Immature natural killer cell (primary cell): ENCODE measurements at places on chromosomes 5 and 9.

DNA sequence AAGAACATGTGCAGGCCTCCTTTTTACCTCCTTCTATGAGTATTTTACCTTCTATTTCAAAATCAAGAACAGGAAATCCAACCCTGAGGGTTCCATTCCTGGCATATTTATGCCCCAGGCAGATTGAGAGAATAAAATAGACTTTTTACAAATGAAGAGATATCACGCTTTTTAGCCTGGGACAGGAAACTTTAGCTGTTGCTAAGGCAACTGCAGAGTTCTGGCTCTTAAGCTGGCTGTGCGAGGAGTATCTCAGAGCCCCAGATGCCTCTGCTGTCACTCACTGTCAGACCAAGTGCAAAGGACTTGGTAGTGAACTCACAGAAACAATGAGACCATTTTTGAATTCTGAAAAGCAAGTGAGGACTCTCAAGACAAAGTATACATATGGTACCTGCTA, 69.5 kb upstream of the HSPB3 start:
- DNase-seq = no peak

DNA sequence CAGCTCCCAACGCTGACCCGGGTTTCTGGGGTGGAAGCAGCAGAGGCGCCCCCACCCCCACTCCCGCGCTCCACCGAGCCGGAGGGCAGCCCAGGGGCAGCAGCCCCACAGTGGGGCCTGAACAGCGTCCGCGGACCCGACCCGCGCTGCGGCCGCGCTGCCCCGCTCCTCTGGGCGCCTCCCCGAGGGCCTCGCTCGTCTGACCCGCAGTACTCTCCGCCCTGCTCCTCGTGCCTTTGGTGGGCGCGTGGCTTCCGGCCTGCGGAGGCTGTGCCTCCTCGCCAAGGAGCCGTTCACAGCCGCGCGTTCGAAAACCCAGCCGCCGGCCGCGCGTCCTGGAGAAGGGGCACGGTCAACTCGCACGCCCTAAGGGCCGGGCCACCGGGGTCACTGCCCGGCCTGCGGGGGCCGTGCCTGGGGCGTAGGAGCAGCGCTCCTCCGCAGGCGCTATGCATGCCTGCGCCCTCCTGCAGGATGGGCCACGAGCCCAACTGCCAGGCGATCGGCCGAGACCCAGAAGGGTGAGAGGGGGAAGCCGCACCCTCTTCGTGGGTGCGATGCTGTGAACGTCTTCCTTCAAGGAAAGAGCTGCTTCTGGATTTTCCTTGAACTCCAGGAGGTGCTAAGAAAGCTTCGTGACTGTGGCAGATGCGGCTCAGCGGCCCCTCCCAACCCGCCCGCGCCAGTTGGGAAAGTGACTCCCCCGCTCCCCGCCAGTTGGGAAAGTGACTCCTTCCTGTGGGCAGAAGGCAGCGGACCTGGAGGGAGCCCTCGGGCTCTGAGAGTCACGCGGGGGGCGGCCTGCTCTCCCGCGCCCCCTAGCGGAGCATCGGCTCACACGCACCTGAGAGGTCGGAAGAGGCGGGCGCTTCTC, 82.7 kb downstream of the HSD17B3 start:
- peak; percentile 46 for DNase-seq

DNA sequence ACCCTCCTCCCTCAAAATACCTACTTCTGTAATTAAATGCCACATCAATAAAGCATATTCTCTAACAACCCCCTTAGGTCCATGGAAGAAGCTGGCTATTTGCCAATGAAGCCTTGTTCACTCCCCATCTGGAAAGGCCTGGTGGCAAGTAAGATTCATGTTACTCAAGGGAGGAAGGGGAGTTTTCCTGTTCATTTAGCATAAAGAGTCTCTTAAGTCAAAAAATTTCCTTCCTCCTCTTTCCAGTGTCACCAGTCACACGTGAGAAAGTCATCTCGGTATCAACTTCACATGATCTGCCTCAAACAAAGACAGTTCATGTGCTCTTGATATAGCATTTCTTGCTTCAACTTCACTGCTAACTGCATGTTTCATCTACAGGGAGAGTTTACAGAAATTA, 32.7 kb upstream of the RIC1 start:
- DNase-seq = no peak

- no peak for DNase-seq
Measured at GRCh38 chr5:96582343-96582742, 79.8 kb upstream of the CAST start.

DNA sequence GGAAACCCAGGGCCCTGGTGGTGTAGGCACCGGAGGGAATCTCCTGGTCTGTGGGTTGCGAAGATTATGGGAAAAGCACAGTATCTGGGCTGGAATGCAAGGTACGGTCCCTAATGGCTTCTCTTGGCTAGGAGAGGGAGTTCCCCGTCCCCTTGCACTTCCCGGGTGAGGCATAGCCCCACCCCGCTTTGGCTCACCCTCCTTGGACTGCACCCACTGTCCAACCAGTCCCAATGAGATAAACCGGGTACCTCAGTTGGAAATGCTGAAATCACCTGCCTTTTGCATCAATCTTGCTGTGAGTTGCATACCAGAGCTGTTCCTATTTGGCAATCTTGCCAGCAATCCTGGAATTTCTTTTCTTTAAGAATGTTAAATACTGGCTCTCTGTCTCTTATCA, 1429.1 kb downstream of the MAT2B start:
- DNase-seq = no peak

DNA sequence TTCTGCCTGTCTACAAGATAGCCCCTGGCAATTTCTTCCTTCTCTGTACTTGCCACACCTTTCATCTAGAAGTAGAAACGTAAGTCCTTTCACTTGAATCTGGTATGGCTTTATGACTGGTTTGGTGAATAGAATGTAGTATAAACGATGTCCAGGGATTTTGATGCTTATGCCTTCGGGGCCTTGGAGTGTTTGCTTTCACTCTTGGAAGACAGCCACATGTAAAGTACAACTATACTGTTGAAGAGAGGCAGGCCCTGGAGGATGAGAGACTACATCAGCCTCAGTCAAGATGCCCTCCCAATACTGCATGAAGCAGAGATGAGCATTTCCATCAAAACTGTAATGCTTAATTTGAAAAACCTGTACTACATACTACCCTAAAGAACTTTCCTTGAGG, 553.8 kb upstream of the C9orf72 start:
- DNase-seq = no peak

DNA sequence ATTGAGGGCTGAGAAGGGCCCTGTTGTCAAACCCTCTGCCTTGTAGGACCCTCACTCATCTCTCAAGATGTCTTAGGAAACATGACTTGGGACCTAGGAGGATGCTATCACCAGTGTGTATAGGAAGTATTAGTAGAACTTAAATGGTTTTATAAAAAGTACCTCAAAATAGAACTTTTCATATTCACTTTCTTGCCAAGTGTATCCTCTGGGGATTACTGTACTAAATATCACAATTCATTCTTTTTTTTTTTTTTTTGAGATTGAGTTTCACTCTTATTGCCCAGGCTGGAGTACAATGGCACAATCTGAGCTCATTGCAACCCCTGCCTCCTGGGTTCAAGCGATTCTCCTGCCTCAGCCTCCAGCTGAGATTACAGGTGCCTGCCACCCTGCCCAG, 56.2 kb downstream of the ARHGEF28 start:
- DNase-seq = no peak

- no peak for DNase-seq
Measured at GRCh38 chr9:135163023-135163780, 75.7 kb downstream of the OLFM1 start.
